Stimulated activated CD4-positive, alpha-beta T cell treated with anti-CD3 and anti-CD28 coated beads, Interleukin-1b, Interleukin-23, amount 100 ng/mL, for 24 hours (primary cell): ENCODE measurements at places on chromosomes 2 and 18.

DNA sequence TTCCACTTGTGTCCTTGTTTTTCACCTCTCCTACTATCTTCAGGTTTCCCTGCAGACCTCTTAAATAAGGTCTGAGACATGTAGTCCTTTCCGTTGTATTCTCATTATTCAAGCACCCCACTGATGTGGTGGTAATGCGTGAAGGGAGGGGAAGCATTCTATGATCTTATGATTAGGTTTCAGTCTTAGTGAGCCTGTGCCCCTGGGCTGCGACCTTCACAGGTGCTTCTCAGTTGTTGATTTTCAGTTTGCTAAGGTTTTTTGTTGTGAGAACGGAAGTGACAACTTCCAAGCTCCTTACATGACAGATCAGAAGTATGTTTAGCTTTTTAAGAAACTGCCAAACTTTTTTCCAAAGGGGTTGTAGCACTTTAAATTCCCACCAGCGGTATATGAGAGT, 41.3 kb downstream of the VPS54 start:
- DNase-seq = no peak

GRCh38 chr2:169661265-169661664, 32.9 kb downstream of the CFAP210 start:
- DNase-seq = no peak

GRCh38 chr18:62981566-62981965, 266.2 kb downstream of the PHLPP1 start:
- DNase-seq = no peak

DNA sequence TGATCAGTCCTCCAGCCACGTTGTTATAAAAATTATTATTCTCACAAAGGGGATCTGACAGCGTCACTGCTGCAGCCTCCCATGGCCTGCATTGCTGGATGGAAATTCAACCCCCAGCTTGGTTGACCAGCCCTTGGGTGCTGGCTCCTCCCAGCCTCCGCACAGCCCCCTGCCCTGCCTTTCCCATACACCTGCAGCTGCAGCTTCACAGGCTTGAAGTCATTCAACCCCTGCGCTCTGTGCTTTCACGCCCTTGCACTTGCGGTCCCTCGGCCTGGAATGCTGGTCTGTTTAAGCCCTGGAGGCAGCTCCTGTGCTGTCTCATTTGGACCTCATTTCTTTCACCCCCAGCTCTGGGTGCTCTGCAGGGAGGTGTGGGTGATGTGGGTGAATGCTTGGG, 860 bp upstream of the CD8A start:
- DNase-seq = no peak

GRCh38 chr18:36942264-36942663, 113.3 kb downstream of the KIAA1328 start:
- no peak for DNase-seq

- no peak for DNase-seq
These were observed 13.7 kb downstream of the RAPGEF4 start for GRCh38 chr2:172749388-172749787.

DNA sequence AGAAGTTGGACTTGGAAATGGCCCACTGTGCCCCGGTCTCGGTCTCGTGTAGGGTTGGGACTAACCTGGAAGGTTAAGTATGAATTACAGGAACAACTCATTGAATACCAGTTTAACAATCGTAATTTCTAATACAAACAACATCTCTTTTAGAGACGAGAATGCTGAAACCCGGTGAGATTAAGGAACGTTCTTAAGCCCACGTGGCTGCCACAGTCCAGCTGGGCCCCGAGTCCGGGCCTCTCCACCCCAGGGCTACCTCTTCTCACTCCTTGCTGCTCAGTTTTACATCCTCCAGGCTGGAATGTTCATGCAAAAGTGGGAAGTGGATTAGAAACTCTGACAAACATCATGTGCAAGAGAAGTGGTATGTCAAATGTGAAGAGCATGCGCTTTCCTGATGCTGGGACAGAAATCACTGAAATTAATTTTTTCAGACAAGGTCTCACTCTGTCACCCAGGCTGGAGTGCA, 29.4 kb downstream of the NGEF start:
- DNase-seq = no peak

GRCh38 chr2:71678874-71679273, 225.5 kb downstream of the DYSF start:
- no peak for DNase-seq

GRCh38 chr2:201038855-201039254, 32.6 kb downstream of the HYCC2 start:
- DNase-seq = no peak

GRCh38 chr2:230494980-230495379, 79.0 kb downstream of the SP100 start:
- no peak for DNase-seq

GRCh38 chr18:51107082-51107481, 77.1 kb downstream of the SMAD4 start:
- DNase-seq = no peak

- no peak for DNase-seq
These were observed 61.0 kb downstream of the GLS start for GRCh38 chr2:190941571-190941970.

- DNase-seq = no peak
These were observed 765 bp upstream of the ING5 start for GRCh38 chr2:241701149-241701398.

- DNase-seq = no peak
These were observed 78.9 kb downstream of the MEMO1 start for GRCh38 chr2:31931916-31932315.

DNA sequence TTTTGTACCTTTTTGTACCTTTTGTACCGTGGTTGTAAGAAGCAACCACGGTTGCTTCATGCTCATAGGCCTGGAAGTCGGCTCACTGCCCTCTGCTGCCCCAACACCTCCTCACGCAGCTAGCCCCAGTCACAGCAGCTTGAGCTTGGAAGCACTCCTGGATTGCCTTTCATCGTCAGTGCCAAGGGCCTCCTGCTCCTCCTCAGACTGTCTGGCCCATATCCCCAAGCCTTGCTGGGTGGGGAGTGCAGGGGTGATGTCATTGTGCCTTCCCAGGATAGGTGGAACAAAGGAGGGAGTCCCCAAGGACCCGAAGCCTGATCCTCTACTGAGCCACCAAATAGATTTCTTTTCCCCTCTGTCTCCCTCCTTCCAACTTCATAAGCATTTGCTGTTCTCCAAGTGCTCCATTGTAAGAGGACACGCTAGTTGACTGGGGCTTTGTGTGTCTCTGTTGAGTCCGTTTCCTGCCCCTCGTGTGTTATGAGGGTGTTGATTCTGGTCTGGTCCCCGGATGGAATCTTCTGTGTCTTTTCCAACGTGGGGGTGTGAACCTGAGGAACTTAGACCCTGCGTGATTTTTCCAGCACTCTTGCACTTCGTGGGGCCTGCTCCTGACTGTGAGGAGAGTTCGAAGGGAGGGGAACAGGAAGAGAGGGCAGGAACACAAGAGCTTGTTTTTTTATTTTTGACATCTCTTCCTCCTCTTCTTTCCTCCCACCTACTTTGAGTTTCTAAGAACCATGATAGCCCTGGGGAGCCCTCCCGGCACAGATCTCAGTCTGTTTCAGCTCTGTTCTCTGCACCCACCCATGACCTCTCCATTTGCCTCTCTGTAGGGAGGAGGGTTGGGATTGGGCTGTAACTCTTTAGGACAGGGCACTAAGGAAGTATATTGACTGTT, 127.2 kb upstream of the EML6 start:
- DNase-seq = no peak

DNA sequence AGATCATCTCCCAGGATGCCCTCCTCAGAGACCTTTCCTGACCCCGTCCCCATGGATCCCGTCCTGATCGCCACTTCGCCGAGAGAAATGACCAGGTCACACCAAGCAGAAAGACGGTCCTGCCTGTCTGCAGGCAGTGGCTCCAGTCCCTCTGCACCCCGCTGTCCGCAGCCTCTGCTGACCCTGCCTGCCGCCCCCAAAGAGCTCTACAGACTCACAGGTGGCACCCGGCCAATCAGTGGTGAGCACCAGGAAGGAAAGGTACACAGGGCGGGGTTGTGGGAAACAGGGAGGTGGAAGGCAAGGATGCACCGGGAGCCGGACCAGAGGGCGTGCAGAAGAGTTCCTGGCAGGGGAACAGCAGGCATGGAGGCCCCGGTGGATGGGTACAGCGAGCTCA, 94.8 kb downstream of the NDUFA10 start:
- DNase-seq = no peak

GRCh38 chr2:172745636-172746035, 10.0 kb downstream of the RAPGEF4 start:
- DNase-seq = no peak

- no peak for DNase-seq
These were observed 33.7 kb upstream of the GPR17 start for GRCh38 chr2:127612111-127612822.

- no peak for DNase-seq
These were observed 83.9 kb downstream of the SH3YL1 start for GRCh38 chr2:179886-180285.

GRCh38 chr2:207015901-207016300, 76.6 kb downstream of the CPO start:
- no peak for DNase-seq

GRCh38 chr2:120783969-120784372, 48.3 kb downstream of the GLI2 start:
- DNase-seq = no peak

GRCh38 chr2:223042284-223042683, 9.7 kb upstream of the KCNE4 start:
- DNase-seq = no peak

DNA sequence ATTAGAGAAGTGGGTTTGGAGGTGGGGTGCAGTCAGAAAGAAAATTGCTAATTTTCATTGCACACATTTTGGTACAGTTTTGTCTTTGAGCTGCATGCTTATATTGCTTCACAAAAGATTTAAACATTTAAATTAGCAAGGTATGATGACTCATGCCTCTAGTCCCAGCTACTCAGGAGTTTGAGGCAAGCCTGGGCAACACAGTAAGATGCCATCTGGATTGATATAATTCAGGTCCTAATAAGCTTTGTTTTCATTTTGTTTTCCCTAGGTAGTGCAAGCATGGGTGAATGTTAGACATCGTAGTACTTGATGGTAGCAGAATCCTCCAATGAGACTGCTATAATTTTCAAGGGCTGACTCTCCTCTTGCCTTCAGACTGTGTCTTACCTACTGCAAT, 396.7 kb upstream of the RGPD4 start:
- DNase-seq = no peak

DNA sequence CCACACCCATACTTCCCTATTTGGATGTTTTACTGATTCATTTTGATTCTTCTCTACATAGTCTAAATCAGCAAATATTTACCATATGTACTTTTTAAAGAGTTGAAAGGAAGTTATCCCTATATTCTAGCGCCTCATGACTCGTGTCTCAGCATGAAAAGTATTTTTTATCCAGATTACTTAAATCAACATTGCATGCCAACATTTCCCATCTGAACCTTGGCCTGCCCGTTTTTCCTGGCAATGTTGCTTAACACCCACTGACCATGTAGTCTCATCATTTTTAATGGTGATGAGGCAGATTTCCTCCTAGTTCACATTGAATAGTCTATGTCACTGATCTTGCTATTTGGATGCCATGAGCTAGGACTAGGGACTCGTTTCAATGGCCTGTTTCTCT, 13.2 kb upstream of the SCYGR5 start:
- DNase-seq = no peak

DNA sequence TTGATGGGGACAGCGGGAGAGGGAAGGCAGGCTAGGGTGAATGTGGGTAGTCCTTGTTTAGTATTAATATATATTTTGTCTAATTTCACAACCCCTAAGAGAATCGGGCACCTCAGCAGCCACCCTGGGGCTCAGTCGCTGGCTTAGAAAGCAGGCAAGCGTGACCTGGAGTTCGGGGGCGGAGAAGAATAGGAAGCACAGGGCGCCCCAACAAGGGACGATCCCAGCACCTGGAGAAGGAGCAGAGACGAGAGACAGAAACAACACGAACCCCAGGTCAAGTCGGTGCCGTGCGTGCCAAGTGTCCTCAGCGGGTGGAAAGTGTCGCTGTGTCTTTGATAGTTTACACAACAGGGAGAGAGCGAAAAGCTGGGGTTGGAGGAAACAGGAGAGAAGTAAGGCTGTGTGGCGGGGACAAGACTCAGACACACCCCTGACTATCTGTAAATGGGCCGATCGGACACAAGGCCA, 95.4 kb downstream of the NFATC1 start:
- no peak for DNase-seq

DNA sequence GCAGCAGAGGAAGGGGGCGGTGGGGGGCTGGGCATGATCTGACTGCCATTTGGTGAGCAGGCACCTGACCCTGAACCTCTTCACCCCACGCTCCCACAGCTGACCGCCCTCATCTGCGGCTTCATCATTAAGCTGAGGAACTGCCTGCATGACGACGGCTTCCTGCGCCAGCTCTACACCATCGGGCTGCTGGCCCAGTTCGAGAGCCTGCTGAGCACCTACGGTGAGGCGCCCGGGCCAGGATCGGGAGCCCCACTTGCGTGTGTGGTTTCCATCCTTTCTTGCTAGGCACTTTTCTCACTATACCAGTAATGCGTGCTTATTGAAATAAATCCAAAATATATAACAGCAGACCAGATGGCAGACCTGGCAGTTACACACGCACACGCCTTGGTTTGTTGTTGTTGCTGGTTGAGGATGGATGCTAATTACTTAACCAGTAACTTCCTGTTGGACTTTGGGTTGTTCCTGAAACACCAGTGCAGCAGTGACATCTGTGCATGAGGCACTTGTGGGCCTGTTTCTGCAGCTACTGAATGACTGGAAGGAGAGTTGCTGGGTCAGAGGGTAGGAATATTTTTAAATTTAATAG, 43.7 kb downstream of the COA5 start:
- DNase-seq = no peak

DNA sequence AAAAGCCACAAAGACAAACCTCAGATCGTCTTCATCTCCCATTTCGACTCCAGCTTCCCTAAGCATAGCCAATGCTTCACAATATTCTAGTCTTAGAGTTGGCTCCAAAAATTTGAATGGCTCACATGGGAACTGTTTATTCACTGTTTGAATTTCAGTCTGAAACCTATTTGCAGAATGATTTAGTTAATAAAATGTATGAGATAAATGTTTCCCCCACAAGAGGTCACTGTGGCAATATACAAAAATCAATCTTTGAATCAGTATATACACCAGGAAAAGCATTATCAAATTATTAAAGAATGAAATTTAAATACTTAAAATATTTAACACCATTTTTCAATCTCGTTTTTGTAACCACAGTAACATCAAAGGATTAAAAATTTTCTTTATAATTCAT, 40.0 kb upstream of the MCM6 start:
- no peak for DNase-seq

GRCh38 chr2:191664823-191665677, 12.9 kb upstream of the NABP1 start:
- DNase-seq = no peak

- no peak for DNase-seq
These were observed 201.7 kb downstream of the NAPG start for GRCh38 chr18:10727477-10727876.

GRCh38 chr2:240410808-240411207, 24.7 kb upstream of the GPC1 start:
- DNase-seq = no peak
